ENCODE measurements at places on chromosomes 4 and X.
A peak's percentile ranks its signal among the peaks of the same experiment; 100 is the strongest.

- DNase-seq = no peak
These were observed 43.5 kb upstream of the ZNF518B start for GRCh38 chr4:10500776-10501175.

DNA sequence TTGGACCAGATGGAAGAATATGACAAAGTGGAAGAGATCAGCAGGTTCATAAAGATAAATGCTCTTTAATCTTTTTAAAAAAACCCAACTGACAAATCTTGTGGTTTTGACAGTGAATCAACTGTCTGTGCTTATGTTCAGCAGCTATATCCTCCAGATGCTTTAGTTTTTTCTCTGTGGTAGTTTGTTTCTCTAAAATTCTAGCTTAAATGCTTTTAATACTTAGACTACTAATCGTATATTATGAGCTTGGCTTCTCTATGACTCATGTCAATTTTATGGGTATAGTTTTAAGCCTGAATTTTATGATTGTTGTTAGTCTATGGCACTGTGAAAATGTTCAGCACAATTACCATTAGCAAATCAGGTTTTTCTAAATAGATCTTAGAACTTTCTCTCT lies 12.9 kb downstream of the HHIP start:
- no peak for DNase-seq

DNA sequence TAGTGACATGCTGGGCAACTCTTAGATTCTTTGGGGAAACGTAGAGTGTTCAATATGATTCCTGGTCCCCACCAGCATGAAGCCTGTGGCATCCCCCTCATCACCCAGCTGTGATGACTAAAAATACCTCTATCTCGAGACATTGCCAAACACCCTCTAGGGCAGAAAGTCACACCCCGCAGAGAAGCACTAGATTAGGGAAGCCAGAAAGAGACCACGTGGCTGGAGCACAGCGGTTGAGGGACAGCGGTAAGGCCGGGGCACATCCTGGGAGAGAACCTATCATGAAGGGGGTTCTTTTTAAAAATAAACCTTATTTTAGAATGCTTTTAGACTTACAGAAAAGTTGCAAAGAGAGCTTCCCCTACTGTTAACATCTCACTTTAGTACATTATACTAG lies 11.0 kb downstream of the FAT1 start:
- DNase-seq = no peak

DNA sequence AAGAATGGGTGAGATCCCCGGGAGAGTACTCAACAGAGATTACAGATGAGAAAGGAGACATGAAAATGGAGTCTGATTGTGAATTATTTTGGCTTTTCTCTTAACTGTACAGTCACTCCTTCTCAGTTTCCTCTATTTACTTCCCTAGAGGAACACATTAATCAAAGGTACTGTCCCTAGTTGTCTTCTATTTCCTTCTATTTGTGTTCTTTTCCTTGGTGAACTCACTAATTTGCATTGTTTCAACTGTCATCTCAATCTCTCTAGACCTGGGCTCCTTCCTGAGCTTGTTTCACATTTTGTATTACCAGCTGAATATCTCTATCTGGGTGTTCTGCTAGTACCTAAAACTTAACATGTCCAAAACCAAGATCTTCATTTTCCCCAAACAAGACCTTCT lies 59.8 kb downstream of the ABCB7 start:
- no peak for DNase-seq

DNA sequence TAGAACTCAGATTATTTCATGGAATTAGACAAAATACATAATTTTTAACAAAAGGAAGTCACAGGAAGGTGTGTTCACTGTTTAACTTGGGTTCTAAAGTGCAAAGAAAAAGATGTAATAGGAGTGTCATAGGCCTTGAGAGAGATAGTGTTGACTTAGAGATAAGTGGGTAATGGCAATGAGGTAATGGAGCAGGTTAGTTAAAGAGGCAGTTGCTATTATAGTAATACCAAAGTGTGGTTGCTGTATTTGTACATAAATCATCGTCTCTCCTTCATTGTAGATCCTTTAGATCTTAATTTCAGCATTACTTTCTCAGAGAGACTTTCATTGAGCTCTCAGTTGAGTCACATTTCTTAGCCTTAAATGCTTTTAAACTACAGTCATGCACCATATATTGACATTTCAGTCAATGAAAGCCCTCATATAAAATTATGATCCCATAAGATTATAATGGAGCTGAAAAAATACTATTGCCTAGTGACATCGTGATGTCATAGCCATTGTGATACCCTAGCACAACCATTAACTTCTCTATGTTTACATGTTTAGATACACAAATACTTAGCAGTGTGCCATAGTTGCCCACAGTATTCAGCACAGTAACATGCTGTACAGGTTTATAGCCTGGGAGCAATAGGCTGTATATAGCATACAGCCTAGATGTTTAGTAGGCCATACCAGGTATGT lies 245.4 kb downstream of the ADGRL3 start:
- DNase-seq = no peak

- no peak for DNase-seq
These were observed 97.0 kb upstream of the LDB2 start for GRCh38 chr4:16995451-16995850.

- DNase-seq = no peak
These were observed 311.3 kb upstream of the EMCN start for GRCh38 chr4:100828986-100829685.

DNA sequence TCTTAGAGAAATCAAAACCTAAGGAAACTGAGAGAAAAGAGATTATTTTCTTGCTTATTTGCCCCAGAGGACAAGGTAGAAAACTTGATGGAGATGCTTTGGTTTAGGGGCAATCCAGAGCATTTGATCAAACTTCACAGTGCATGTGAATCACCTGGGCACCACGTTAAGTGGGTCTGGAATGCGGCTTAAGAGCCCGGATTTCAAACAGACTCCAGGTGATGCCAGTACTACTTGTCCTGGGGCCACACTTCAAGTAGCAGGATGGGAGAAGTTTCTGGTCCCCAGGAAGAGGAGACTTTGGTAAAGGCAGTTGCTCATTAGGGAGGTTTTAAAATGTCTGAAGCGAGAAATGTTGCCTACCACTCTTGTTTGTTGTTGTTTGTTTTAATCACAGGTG lies 51.8 kb downstream of the PHOX2B start:
- no peak for DNase-seq

- no peak for DNase-seq
These were observed 92.6 kb downstream of the KDR start for GRCh38 chr4:55032788-55033187.

- no peak for DNase-seq
These were observed 2197.7 kb downstream of the ARAP2 start for GRCh38 chr4:34046580-34046979.

- no peak for DNase-seq
These were observed 754.6 kb upstream of the AGA start for GRCh38 chr4:178196751-178197374.

- DNase-seq = no peak
These were observed 24.2 kb downstream of the NKX1-1 start for GRCh38 chr4:1381944-1382541.

DNA sequence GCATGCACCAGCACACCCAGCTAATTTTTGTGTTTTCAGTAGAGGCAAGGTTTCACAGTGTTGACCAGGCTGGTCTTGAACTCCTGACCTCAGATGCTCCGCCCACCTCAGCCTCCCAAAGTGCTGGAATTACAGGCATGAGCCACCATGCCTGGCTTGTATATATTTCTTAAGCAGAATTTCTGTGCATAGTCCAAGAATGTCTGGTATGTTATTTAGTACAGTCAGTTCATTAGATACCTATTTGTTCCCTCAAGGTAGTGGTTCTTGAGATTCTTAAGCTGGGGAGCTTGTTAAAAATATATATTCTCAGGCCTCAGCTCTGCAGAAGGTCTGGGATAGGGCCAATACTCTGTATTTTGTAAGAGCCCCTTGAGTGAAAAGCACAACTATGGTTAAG lies 4.6 kb upstream of the SERTM2 start:
- no peak for DNase-seq

- no peak for DNase-seq
These were observed 2.5 kb downstream of the NYX start for GRCh38 chrX:41449615-41450014.

- no peak for DNase-seq
These were observed 171.6 kb downstream of the FAT4 start for GRCh38 chr4:125486351-125486750.

GRCh38 chr4:140300271-140300970 lies 73.0 kb upstream of the SCOC start:
- no peak for DNase-seq

- no peak for DNase-seq
These were observed 117.0 kb downstream of the PCDH7 start for GRCh38 chr4:30837131-30837539.

DNA sequence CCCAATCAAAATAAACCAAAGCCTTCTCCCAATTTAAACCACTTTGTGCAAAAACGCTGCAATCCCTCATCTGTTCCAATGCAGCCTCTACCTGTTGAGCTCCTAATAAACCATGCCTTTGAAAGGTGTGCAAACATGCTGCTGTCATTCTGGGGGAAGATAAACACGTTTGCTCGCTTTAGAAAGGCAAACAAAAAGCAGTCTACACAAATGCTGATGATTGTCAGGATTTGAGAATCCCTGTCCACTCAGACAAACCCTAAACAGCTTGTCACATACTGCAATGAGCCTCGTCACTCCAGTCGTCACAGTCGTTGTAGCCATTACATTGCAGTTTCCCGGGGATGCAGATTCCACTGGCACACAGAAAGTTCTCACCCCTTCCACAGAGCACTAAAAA lies 145.2 kb downstream of the CORIN start:
- DNase-seq = no peak

- no peak for DNase-seq
These were observed 51.9 kb downstream of the ZFYVE28 start for GRCh38 chr4:2366252-2367192.

DNA sequence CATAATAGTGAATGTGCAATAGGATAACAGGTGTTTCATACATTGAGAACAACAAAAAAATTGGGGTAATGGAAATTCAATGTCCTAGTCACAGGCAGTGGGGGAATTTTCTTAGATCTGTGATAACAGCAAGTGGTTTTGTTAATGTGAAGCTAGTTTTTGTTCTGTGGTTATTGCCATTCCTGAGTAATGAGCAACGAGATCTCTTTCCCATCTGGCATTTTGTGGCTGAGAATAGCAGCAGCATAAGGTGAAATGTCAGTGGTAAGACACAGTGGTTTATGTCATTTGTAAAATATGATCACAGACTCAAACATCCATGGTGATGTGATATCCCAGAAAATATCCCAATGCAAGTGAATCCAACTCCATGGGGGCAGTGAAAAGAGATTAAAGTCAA lies 497.5 kb downstream of the KCNIP4 start:
- DNase-seq = no peak

GRCh38 chrX:120308959-120309872 lies 2.0 kb downstream of the TMEM255A start:
- peak; percentile 1 for DNase-seq

GRCh38 chr4:142339053-142339452 lies 507.0 kb downstream of the INPP4B start:
- no peak for DNase-seq

DNA sequence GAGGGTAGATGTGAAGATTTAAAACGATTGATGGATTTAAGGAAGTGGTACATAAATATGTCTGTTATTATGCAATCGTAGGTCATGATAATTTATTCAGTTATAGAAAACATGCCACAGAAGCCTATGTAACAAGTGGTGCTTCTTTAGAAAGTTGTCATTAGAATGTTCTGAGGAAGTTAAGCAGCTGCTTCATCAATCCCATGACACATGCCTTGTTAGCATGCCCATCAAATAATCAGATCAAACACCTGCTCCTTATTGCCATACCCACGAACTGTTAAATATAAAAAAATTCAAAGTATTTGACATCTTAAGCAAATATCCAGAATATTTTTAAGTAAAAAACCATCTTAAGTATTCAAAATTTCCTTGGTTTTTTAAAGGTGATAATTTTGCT lies 76.4 kb upstream of the MYOZ2 start:
- DNase-seq = no peak
